ENCODE measurements at places on chromosomes 6 and 20. TPM values are rescaled to one million over a fixed set of nuclear protein-coding genes. Genes with fewer than 3 reads are reported as not detected.

DNA sequence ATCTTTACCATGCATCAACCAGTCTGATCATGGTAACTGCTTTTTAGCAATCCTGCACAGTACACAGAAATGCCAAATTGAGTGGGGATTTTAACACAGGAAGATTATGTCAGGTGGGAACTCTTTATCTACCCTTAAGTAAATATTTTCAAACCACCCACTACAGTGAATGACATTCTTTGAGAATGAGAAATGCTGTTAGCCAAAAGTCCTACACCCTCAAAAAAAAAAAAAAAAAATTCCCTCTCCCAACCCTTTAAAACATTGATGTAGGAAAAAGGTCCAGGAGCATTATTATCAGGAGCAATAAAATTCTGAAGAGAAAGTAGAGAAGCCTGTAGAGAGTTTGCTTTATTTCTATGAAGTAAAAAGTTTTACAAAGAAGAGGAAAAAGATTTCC is 307.2 kb upstream of the THEMIS start:
- DNase-seq: no peak

- no peak for DNase-seq
These were observed 286.0 kb downstream of the ADGB start for GRCh38 chr6:146884728-146885127.

CENPQ gene
- total RNA-seq: 0.98 TPM

DNA sequence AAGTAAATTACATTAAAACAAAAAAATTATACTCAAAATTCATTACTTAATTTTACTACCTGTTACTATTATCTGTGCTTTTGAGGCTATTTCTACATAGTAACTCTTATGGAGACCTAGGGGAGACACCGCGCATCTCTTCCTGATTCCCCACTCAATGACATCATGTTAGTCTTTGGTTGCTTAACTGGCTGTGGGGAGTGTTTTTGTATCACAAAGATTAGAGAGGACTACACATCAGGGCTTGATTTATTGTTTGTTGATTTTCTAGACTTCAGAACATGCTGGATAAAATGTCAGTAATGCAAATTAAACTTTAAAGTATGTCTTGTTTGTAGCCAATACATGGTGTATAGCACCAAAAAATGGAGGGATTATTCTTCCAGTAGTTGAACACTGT is 26.0 kb downstream of the SLC2A10 start:
- DNase-seq: no peak

All from left lobe of liver (tissue), 2 donors.